ENCODE measurements at places on chromosomes 1 and 21.

- DNase-seq = no peak
Observed at GRCh38 chr1:9249534-9250410, 15.2 kb downstream of the H6PD start.

DNA sequence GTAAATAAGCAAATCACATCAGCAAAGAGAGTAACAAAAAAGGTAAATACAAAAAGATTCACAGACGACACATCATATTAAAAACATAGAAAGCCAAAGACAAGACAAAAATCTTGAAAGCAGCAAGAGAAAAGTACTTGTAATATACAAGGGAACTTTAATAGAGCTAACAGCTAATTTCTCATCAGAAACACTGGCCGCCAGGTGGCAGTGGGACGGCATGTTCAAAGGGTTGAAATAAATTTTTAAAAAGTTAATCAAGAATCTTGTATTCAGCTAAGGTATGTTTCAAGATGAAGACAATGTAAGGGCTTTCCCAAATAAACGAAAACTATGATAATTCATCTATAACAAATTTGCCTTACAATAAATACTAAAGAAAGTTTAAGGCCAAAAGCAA lies 358.1 kb downstream of the LRRIQ3 start:
- DNase-seq = no peak

DNA sequence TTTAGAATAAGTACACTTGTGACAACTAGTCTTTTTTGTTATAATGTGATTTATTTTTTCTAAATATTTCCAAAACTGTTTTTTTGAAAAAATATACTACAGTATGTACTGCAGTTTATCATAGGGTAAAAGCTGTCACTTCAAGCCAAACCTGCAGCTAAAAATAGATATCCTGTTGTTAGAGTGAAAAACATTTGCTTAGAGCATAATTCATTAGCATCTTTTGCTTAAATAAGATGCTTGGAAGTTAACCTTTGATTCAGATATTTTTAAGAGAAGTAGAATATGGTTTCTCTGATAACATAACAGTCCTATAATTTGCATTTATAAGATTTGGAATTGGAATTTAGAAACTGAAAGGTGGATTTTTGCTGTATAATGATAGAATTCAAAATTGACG lies 21.5 kb downstream of the PRKACB start:
- no peak for DNase-seq

DNA sequence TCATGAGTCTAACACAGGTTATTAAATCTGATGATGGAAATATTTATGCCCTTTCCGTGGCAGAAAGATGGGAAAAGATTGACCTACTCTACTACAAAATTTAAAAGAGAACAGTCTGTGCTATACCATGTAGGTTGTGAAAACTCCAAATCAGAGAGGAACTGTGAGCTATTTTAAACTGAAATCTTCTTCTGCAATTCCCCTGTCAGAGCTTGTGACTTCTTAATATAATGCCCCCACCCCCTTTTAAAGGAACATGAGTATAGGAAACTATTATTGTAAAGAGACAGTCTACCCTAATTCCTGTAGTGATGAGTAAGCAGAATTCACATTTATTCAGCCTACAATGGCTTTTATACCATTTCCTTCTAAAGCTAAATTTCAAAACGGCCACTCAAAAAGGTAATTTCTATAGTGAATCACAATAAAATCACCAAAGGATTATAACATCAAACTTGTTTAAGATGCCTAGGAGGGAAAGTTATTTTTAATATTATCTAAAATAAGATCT lies 11.7 kb downstream of the DSCAM start:
- DNase-seq = no peak

GRCh38 chr1:85372683-85373377 lies 92.1 kb downstream of the DDAH1 start:
- no peak for DNase-seq

DNA sequence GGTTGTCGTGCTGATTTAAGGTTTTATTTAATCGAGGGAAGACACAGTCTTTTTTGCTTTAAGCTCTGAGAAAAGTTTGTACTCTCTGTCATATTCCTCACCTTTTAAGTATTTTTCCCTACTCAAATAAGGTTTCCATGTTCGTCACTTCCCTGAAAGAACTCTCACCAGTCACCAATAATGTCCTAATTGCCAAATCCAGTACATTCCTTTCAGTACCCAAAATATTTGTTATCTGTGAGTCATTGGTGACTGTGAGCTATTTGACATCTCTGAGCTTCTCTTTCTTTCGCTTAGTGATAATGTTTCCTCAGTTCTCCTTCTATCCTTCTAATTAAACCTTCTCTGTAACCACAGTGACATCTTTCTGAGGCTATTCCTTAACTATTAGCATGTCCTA lies 874.2 kb upstream of the ADGRL2 start:
- DNase-seq = no peak

Measured in memory B cell (primary cell).